ENCODE measurements at places on chromosomes 11 and 22.
A peak's percentile ranks its signal among the peaks of the same experiment; 100 is the strongest.

- no peak for DNase-seq
Observed at GRCh38 chr22:39487826-39488520, 14.1 kb upstream of the MIEF1 start.

DNA sequence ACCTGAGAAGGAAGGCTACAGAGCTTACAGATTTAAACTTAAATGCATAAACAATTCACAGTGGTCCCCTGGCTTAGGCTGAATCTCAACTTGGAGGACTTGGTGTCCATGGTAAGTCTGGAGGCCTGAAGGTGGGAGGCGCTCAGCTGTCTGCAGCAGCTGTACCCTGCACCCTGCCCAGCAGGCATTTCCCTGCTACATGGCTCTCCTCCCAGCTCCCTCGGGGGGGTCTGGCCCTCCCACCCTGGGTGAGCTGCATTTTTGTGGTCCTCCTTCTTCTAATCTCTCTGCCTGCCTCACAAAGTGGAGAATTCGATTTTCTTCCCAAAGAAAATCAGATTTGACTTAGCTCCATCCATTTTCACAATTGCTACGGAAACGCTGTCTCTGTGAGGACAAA is 273.2 kb downstream of the KIRREL3 start:
- no peak for DNase-seq

DNA sequence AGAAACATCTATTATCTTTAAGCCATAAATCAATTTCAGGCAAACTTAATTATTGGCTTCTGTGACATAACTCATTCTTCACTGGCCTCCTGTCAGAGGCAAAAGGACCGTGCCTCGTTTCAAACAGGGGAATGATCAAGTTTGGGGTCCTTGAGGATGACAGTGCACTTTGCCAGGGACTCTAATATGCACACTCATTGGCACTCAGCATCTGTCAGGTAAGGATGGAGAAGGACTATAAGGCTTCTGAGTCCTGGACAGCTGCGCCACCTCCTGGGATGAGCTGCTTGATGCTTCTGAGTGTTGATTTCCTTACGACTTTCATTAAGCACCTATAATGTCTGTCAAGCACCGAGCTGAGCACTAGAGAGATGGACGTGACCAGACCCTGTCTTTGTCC is 20.2 kb downstream of the BPIFC start:
- DNase-seq: no peak

- peak; percentile 80 for DNase-seq
Observed at GRCh38 chr11:69044111-69045013, 4.4 kb upstream of the TPCN2 start.

GRCh38 chr22:20175597-20175900 is 24.7 kb upstream of the CCDC188 start:
- no peak for DNase-seq

GRCh38 chr11:19432370-19433061 is 191.8 kb upstream of the E2F8 start:
- DNase-seq: no peak

GRCh38 chr22:49784630-49784971 is 43.1 kb downstream of the BRD1 start:
- no peak for DNase-seq

- no peak for DNase-seq
Observed at GRCh38 chr11:43217849-43218248, 93.9 kb upstream of the API5 start.

DNA sequence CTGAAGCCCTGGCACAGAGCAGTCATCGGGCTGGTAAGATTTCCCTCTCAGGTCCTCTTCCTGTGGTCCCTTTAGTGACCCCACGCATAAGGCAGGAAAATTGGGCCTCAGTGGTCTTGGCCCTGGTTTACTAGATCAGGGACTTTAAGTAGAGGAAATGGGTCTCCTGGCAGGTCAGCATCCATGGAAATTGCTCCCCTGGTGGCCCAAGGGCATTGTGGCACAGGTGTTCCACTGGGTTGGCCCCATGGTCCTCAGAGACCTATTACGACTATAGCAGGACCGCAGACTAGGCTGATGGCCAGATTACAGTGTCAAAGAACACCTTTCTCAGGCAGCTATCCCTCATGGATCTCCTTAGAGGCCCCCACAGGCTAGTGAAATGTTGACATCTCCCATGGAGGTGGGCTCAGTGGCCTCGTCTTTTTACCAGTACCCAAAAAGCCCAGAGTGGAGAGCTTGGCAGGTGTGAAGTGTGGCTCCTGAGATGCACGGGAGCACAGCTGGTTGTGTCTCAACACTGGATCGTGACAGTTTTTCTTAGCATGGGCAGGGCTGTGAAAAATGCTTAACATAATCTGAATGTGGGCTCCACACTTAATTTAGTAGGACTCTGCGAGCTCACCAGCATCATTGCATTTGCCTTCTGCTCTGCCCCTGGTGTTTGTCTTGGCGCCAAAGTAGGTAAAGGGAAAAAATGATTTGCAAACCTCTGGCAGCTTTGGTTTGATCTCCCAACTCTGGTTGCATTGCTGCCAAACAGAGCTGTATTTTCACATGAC is 74.2 kb downstream of the ZBTB16 start:
- no peak for DNase-seq

DNA sequence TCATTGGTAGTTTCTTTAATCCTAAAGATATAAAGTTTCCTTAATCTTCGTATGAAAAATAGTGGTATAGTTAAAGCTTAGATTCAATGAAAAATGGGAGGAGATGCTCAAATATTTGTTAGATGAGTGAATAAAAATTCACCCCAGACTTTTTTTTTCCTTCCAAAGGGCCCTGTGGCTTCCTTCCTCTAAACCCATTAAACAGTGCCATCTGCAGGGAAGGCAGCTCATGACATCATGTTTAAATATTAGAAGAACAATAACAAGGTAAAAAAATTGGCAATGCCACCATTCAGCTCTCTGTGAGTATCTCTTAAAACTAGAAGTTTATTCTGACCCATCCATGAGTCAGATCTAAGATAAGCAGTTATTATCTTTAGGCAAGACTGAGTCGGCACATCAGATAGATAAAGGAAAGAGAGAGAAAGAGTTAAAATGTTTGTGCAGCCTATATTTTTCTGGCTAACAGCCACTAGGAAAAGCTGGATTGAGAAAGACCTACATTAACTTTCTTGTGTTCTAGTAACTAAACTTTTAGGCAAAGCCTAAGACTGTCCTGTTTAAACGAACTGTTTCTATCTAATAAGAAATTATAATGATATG is 19.1 kb upstream of the OOSP1 start:
- DNase-seq: no peak

GRCh38 chr22:38079804-38080203 is 4.2 kb downstream of the SLC16A8 start:
- no peak for DNase-seq

DNA sequence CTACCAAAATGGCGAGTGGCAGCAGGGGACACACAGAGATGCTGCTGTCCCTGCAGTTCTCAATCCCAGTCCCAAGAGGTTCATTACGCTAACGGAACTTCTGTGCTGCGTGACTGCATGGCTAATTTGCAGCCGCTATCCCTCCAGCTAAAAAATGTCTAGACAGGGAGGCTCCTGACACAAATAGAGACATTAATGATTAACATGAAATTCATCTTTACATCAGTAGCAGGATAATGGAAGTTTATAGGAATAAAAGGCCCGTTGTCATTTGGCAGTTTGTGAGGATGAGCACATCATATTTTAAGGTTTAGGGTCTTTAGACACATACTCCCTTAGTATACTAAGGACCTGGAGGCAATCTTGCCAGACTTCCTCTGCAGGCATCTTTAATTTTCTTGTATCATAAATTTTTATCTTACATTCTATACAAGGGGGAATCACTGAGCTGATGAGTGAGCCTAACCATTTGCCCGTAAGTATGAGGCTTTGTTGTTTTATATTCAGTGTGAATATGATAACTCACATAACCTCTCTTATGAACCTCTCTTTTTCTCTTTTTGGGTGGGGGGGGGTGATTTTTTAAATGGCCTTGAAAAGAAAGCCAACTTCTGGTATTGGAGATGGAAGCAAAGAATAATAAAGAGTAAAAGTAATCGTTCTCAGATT is 99.8 kb upstream of the OR9G4 start:
- DNase-seq: no peak

DNA sequence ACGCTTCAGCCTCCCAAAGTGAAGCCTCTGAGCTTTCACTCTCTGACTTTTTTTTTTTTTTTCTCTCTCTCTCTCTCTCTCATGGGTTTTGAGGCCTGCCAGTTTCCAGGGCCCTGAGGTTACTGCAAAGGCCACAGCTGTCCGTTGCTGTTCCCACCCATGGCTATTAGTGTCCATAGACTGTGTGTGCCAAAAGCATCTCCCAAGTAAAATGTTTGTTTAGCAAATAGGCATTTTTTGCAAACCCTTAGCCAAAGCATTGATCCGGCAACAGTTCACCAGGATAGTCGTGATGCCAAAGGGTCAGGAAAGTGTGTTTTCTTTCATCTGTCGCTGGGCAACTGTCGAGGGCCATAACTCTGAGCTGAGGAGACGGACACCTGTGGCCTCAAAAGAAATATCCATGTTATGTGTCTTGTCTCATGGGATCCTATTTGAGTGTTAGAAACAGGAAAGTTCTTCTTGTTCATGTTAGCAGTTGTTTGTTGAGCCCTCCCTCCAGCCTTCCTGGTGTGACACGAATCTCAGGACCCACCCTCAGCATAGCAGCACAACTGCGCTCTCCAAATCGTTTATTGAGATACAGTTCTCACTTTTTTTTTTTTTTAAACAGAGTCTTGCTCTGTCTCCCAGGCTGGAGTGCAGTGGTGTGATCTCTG is 18.4 kb downstream of the FADS2 start:
- DNase-seq: no peak

- no peak for DNase-seq
Observed at GRCh38 chr11:105740164-105740903, 130.5 kb downstream of the GRIA4 start.

DNA sequence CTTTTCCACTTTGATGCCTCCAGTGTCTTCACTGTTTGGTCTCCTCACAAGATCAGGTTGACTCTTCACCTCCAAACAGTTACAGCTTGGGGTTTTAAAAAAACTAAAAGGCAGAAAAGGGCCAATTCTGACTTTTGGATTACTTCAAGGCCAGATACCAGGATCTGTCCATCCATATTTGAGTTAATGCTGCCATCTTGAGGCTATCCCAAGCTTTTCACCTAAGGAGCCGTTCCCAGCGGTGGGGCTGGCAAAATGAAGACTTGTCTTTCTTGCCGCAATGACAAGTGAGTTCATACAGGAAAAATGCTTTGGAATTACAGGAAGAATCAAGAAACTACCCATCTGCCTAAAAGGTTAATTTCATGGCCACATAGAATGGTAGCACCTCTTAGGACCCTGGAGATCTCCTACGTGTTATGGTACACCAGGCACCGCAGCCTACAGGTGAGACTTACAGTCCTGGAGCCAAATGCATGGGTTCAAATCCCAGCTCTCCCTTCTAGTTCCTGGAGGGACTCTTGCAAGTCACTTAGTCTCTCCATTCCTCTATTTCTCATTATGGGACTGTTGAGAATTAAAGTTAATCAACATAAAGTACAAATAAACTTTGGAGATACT is 6.0 kb upstream of the OR5B21 start:
- DNase-seq: peak; percentile 63

Data from ecto neural progenitor cell (in vitro differentiated cells).